GM19239 (cell line): ENCODE measurements at places on chromosomes 5 and 9.

DNA sequence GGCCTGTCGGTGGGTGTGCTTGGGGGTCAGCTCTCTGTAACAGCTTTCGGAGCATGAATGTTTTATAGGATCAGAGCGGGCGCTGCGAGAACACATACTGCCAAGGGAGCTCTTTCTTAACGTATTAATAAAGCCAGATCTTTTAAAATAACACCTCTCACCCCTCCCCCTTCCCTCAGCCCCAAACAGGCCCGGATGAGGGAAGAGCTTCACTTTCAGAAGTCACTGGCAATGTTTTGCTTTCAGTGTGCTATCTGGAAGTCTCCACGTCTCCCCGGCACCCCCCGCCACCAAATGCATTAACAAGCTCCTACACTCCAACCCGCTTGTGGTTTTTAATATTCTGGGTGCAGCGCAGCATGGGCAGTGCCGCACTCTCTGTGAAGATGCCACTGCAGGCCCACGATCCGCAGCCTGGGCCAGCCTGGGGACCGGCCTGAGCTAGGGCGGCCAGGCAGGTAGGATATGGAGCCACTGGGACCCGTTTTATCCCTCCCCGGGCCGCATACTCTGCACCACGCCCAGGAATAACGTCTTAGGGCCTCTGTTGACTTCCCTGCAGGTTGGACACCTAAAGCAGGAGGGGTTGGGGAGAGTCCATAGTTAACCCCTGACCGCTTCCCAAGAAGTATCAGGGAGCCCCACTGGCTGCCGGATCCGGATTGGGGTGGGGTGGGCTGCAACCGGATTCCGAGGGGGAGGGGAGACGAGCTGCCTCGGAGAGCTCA is 12.6 kb downstream of the NR2F1 start:
- no peak for DNase-seq

DNA sequence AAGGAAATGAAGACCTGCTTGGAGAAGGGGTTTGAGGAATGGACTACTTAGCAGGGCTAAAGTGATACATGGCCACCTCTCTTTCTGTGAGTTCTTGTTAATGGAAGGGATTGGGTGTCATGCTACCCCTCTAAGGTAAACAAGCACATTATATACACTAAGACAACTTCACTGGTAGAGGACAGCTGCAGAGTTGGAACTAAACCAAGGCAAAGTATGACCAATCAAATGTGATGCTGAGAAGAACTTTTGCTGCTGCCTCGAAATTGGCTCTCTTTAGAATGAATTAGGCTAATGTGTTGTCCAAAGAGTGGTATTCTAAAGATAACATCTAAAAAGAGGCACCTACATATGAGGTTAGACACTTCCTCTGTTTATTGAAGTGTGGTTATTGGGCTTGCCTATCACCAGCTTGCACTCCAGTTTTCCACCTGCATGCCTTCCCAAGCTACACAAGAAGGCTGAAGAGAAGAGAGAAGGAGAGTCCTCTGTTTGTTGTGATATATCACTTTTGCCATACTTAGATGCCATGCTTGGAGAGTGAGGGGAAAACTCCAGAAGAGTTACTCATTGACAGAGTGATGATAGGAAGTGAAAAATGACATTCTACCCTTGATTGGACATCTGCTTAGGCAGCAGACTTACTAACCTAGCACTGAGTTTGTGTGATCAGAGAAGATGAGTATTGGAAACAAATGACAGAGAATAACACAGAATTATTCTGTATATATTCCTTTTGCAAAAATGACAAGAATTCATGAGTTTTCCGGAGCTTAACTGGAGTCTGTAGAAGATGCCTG is 536.1 kb downstream of the ZNF608 start:
- no peak for DNase-seq

- no peak for DNase-seq
Observed at GRCh38 chr5:170503990-170504596, at the start of gene KCNIP1. KCNIP1 (plus strand) TSS chr5:170504020.

GRCh38 chr9:121286973-121287741 is 19.2 kb downstream of the GSN start:
- DNase-seq = no peak

DNA sequence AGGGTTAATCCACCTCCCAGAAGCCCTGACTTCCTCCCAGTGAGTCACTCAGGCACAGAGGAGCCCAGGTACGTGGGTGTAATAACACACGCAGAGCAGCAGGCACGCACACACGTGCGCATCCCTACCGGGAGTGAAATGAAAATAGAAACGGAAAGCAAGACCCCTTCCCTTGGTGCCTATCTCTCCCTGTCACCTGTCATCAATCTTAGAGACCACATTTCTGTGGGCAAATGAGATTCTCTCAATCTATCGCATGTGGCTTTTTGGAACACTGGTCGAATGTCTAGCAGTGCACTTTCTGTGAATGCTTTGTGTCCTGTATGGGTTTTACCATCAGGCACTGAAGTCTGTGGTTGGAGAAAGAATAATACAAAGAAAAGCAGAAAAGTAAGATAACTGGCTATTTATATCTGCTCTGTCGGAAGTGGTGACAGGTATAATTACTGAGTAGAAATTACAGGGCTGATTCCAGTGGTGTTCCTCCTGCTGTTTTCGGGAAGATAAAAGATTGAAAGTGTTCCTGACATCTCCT is 137.7 kb upstream of the GRIA1 start:
- DNase-seq = no peak

- no peak for DNase-seq
Observed at GRCh38 chr5:117242028-117242427, 667.4 kb upstream of the SEMA6A start.

DNA sequence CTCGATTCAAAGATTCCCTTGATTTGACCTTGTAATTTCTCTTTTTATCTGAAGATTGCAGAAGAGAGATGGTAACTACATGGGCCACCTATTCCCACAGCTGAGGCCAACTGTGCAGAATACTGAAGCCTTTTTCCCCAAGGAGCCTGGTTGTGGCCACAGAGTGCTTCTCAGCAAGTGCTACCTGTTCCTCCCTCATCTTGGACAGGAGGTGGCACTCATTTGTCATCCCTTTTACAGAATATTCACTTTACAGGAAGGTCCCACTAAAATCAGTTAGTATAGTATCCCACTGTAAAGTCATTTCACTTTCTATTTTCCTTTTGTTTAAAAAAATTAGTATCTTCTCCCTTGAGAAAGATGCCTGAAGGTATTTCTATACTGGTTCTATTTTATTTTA is 346.4 kb downstream of the ARL15 start:
- DNase-seq = no peak

GRCh38 chr9:136281421-136282271 is 22.2 kb downstream of the CCDC187 start:
- DNase-seq = no peak

- DNase-seq = no peak
Observed at GRCh38 chr5:122492675-122493074, 180.6 kb downstream of the SNCAIP start.

DNA sequence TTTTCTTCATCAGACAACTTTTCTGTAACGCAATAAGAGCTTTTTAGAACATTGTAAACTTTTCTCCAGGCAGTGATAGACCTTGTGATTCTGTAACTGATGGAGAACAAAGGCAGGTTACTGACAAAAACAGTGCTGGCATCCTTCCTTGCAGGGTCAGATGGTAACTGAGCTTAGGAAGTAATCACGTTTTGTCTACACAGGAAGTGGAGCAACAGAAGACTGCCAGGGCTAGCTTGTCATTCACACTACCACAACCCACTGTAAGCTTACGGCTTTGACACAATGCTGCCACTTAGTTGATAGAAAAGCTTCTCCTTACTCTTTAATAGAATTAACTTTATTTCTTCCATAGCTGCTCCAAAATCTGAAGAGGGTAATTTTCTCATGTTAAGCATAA is 46.8 kb downstream of the FBN2 start:
- no peak for DNase-seq

DNA sequence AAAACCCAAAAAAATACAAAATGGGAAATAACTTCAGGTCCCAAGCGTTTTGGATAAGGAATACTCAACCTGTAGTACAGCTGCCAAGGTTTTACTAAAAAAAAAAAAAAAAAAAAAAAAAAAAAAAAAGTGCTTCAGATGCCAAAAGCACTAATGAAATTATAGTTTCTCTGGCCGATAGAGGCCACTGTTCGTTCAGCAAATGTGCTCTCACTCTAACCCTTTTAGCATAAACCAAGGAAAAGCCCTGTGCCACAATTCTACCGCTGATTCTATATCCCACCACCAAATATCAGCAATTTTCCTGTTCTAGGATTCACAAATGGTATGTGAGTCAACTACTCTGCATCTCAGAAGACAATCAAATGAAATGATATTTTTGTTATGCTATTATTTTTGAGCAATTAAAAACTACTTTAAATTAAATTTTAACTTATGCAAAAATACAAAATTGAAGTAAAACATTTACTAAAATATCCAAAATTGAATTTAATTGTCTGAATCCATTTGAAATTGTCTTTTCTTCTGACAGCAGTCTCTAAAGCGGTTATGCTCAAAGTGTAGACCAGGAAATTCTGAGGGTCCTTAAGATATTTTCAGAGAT is 79.8 kb downstream of the RICTOR start:
- DNase-seq = no peak

GRCh38 chr9:108836781-108837180 is 19.0 kb downstream of the ACTL7B start:
- no peak for DNase-seq

DNA sequence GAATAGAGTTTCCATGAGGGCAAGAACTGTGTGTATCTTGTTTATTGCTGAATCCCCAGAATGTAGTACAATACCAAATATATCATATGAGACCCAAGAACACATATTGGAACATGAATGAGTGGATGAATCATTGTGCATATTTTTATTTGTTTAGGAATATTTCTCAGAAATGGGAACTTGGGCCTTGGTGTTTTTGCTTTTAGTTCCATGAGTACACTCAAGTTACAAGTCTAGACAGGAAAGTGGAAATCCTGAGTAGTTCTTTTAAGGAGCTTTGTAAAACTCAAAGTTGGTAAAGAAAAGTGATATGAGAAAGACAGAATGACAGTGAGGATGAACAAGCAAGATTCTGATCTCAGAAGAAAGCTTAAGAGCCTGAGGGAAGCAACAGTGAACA is 647.0 kb downstream of the EFNA5 start:
- no peak for DNase-seq

DNA sequence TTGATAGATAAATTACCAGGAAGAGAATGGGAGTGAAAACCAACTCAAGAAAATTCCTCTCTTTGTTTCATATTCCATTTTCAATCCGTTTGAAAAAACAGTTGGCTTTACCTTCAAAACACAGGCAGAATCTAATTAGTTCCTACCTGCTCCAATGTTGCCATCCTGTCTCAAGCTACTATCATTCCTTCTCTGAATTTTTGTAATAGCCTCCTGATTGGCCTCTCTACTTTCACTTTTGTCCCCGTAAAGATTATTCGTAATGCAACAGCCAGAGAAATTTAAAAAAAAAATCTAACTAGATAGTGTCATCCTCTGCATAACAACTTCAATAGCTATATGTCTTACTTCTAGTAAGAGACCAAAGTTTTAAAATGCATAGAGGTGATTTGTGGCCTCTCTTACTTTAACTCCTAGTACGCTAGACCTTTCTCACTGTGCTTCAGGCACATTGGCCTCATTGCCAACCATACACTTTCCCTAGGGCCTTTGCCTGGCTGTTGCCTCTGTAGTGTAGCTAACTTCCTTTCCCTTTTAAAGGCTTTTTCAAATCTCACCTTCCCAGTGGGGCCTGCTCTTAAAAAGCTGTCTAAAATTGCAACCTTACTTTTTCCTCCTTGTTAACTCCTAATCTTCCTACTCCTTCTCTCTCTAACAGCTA is 311.3 kb upstream of the GRIN3A start:
- DNase-seq = no peak

DNA sequence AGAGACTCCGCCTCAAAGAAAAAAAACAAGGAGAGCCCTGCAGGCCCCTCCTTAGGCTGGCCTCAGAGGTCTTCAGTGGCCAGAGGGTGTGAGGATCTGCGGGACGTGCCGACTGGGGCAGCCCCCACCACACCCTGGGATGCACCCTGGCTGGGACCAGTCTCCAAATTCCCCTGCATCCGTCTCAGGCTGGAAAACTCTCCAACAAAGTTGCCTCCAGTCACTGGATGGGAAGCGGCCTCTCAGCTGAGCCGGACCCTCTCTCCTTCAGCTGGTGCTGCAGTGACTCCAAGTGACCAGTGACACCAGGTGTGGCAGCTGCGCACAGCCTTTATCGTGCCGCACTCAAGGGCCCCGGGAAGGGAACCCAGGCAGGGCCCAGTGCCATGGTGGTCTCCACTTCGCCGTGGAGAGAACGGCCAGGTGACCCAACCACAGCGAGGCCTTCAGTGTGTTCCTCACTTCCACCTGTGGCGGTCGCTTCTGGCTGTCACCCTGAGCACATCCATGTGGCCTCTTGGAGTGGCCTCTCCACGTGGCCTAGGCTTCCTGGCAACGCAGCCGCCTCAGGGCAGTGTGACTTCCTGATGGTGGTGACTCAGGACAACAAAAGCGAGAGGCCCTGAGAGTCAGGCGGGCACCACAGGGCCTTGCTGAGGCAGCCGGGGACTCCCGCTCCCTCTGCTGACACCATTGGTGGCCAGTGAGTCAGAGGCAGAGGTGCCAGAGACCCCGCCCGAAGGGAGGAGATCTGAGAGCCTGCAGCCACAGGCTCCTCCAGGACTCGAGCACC is 19.3 kb upstream of the CAMSAP1 start:
- no peak for DNase-seq

DNA sequence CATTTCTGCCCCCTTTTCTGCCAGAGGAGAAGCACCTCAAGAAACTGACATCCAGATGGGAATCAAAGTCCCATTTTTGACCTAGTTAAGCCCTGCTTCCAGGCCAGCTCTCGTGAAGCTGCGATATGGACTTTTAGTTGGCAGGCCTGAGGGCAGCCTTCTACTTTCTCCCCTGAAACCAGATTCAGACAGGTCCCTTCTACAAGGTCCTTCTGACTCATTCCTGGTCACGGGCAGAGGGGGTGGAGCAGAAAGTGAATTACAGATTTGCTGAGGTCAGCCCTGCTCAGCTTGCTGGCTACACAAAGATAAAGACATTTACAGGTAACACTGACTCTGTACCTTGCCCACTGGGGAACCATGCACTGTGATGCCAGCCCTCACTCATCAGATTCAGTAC is 52.8 kb upstream of the TUT7 start:
- no peak for DNase-seq

- DNase-seq = no peak
Observed at GRCh38 chr5:118802335-118802734, 186.0 kb downstream of the DTWD2 start.

GRCh38 chr5:160649304-160649703 is 202.7 kb downstream of the ATP10B start:
- DNase-seq = no peak

DNA sequence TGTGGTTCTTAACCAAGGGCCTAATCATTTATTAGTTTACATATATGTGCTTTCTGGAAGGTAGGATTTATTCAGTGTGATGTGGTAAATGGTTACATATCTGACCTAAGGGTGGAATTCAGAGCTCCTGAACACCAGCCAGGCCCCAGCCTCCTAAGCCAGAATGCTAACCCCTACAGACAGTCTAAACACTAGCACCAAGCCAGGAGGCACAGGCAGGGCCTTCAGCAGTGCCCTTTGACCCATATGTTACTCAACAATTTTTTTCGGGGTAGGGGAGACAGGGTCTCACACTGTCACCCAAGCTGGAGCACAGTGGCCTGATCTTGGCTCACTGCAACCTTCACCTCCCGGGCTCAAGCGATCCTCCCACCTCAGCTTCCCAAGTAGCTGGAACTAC is 40.3 kb downstream of the PRKACG start:
- DNase-seq = no peak

- no peak for DNase-seq
Observed at GRCh38 chr9:128505414-128505765, 871 bp downstream of the GLE1 start.

- DNase-seq = no peak
Observed at GRCh38 chr9:12813960-12814876, 39.4 kb downstream of the LURAP1L start.

- DNase-seq = no peak
Observed at GRCh38 chr9:73761905-73762304, 610.2 kb downstream of the ANXA1 start.
